ENCODE measurements at places on chromosomes 7 and 10.

- no peak for DNase-seq
Measured at GRCh38 chr10:70732569-70732968, 52.6 kb downstream of the TBATA start.

GRCh38 chr10:123043409-123043925 is 34.7 kb downstream of the ACADSB start:
- DNase-seq: peak; percentile 18

GRCh38 chr7:101817471-101818286 is at the start of gene CUX1:
Gene CUX1 (plus strand): TSS chr7:101817626. CDS start chr7:101817640, 14 bp downstream.
- no peak for DNase-seq

DNA sequence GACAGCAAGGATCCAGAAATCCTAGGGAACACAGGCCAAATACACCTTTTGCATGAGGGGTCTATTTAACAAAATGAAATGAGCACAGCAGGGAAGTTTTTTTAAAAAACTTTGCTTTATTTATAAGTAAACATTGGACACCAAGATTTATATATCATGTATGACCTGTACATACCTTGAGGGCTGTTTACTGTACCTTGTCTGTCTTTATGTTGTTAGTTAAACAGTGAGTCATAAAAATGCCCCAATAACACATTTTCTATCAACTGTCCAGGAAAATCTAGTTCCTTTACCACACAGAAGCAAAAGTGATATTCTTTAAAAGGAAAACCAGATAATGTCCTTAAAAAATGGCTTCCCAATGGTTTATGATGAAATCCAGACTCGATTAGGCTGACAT is 45.1 kb upstream of the AGR3 start:
- no peak for DNase-seq

- DNase-seq: no peak
Measured at GRCh38 chr10:20200758-20201157, 384.5 kb downstream of the PLXDC2 start.

DNA sequence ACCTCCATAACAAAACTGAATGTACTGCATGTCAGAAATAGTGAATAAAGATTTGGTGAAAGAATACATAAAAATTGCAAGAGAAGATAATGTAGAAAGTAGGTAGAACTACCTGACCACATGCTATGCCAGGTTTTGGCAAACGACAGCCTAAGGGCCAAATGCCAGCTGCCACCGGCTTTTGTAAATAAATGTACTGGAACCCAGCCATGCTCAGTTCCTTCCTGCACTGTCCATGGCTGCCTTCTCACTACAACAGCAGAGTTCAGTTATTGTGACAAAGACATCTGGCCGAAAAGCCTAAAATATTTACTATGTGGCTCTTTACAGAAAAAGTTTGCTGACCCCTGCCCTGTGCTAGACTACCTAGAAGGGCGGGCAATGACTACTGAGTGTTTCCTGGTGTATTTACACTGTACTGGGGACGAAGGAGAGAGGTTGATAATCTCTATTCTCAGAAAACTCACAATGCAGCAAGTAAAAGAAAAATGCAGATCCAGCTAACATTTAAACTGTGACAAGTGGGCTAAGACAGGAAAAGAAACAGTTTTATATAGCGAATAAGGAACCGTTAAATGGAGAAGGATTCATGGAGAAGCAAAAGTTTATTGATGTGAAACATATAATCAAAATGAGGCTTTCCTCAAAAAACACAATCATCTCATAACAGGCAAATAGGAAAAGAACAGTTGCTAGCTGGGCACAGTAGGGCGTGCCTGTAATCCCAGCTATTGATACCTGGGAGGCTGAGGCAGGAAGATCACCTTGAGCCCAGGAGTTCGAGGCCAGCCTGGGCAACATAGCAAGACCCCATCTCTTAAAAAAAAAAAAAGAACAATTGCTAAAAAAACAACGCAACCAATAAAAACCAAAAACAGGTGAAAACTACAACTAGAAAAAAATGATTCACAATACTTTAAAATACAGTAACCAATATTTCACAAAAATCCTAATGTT is 13.7 kb downstream of the KIN start:
- DNase-seq: no peak

DNA sequence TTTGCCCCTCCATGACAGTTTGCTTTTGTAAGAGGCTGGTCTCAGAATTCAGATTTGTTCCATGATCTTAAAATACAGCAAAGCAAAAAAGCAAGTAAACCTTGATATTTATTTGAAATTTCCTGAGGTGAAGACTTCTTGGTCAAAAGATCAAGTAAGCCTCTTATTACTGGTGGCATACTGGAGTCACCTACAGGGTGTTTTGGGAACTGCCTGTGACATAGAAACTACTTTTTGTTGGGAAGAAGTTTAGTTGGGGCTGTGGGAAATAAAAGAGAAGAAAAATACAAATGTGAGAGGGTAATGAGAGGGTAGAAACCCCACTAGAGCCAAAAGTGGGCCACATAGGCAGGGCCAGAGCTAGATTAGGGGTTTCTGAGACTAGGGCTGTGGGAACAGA is 217.9 kb downstream of the OTUD1 start:
- no peak for DNase-seq

DNA sequence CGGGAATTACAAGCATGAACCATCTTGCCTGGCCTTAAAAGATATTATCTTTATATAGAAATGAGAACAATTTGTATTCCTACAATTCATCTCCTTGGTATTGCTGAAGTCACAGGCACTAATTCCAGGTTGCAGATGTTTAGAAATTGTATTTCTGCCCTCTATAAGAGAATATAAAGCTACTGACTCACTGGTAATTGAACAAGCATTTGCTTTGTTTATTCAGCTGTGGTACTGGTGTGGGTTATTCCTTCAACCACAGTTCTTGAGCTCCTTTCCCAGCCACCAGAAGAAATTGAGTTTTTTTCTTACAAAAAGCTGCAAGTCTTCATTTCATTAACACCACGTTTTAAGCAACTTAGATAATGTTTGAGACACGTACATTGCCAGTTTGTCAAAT is 29.0 kb upstream of the MPP7 start:
- no peak for DNase-seq

DNA sequence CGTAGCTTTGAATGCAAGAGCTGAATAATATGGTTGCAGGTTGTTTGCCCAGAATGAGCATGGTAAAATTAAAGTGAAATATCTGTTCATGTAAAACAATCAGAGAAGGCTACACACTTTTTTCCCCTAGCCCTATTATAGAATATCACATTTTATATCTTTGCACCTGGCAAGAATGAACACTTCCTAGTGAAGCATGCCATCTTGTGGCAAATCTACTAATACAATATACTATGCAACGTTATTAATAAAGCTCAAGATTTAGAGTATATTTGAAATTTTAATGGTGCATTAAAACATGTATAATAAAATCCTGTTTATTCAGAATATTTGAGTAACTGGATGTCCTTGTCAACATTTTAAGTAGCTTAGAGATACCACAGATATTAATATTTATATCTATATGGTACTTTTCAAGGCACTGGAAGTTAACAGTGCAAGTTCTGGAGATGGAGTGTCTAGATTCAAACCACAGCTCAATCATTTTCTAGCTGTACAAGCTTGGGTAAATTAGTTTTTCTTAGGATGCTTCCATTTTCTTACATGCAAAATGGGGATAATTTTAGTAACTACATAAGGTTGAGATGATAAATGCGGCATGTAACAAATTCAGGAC is 643.1 kb upstream of the SEMA3D start:
- DNase-seq: peak; percentile 33

- DNase-seq: no peak
Measured at GRCh38 chr10:105121743-105122142, 480.7 kb downstream of the SORCS3 start.

DNA sequence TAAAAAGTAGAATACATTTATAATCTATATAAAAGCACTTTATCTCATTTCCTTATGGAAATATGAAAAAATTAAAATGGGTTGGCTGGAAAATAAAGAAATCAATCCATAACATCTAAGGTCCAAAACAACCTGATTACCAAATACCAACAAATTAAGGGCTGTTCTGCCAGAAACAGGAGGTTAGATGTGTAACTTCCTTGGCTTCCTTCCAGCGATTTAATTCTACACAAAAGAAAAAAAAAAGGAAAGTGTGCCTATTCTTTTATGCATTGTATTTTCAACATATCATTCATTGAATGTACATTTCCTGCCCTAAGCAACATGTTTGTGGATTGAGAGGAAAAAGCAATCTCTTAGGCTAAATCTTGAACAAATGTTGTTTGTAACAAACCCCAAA is 36.2 kb upstream of the USP6NL start:
- no peak for DNase-seq

GRCh38 chr10:56622335-56622973 is 261.4 kb upstream of the ZWINT start:
- no peak for DNase-seq

DNA sequence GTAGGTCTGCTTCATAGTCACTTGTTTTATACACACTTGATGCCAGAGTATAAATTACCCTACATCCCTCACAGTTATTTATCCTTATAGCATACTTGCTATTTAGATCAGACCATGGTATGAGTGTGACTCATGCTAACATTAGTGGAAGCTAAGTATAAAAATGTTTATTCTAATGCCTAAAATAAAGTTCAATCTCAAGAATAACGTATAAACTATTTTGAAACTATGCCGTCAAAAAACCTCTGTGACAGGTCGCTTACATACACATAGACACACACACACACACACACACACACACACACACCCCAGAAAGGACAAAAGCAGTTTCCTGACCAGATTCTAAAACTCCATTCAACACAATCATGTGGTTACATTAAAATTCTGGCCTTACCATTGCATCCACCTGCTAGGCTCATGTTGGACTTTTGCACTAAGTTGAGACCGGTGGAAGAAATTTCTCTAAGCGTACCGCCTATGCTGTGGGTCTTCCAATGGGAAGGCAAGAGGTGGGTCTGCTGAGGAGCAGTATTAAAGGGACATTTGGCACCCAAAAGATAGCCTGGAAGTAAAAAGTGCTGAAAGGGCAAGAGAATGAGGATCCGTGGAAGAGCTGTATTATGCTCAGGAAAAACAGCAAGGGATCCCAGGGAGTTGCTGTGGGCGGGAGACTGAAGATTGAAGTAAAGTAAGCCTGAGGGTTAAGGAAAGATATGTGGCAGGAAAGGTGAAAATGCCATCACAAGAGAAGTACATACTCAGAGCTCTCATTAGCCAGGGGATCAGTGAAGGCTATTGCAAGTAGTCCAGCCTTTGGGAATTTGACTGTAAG is 5.0 kb downstream of the FOXP2 start:
- no peak for DNase-seq
